Progenitor cell of endocrine pancreas (in vitro differentiated cells): ENCODE measurements at places on chromosomes 7 and 10. TPM values are rescaled to one million over a fixed set of nuclear protein-coding genes. Genes with fewer than 3 reads are reported as not detected.

Gene EIF5AL1
- 0.11 and 0.12 TPM in 2 replicates for total RNA-seq

Gene TRIM24
- 112 and 114 TPM in 2 replicates for total RNA-seq

Gene PGAM2
- total RNA-seq, result 1.8 and 2.5 TPM in 2 replicates

DNA sequence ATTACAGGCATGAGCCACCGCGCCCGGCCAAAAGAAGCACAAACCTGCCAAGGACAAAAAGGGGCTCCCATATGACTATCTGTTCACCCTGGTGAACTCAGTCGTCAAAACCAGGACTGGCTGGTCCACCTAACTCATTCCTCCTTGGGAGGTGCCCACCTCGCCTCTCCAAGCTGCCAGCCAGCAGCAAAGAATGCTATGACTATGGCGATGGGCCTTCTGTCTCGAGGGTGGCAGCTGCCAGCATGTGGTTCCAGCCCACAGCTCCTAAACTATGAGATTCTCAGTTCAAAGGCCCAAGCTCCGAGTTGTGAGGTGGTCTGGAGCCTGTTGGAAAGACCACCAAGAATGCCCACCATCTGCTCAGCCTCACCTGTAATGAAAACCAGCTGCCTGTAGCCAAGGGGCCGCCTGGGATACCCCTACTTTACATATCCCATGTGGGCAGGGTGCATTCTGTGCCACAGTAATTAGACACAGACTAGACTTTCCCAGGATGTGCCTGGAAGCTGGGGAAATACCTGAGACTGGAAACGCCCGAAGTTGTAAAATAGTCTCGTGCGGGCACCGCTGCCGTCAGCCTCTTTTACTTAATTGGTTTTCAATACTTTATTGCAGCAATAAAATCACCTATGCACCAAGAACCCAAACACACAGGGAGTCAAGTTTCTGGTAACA lies 71.1 kb downstream of the ZRANB1 start:
- no peaks in the 10 kb centered on the region for H3K27me3 ChIP-seq
- peaks cover 30% of the 10 kb centered on the region for H3K36me3 ChIP-seq
- peak overlapping the region; percentile 78 for H3K27ac ChIP-seq
- no peak overlapping the region for H3K4me3 ChIP-seq
- DNase-seq, result no peak

GRCh38 chr7:43569424-43569823 lies 13.5 kb upstream of the STK17A start:
- no peaks in the 10 kb centered on the region for H3K36me3 ChIP-seq
- H3K27me3 ChIP-seq, result no peaks in the 10 kb centered on the region
- no peak for DNase-seq
- H3K4me1 ChIP-seq, result no peaks in the 10 kb centered on the region
- no peak overlapping the region for H3K4me3 ChIP-seq

DNA sequence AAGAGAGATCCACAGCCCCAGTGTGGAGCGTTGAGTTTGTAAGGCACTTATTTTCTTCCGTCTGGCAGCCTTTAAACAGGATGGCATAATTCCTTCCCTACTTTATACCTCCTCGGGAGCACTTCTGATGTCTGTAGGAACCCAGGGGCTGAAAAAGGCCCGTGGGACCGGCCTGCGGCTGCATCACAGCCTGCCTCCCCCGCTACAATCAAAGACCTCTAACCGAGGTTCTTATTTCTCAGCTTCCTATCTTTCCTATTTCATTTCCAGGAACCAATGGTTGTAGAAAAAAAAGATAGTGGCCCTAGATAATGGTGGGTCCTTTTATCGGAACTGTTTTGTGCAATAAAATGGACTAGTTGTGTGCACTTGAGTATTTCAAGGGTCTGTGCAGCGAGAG lies 4.1 kb upstream of the CTBP2 start:
- H3K4me1 ChIP-seq, result peaks cover 7% of the 10 kb centered on the region
- H3K36me3 ChIP-seq, result no peaks in the 10 kb centered on the region
- DNase-seq, result no peak
- H3K4me3 ChIP-seq, result no peak overlapping the region
- H3K27ac ChIP-seq, result no peak overlapping the region

GRCh38 chr10:74297389-74298080 lies 146.5 kb downstream of the ADK start:
- no peak for DNase-seq
- no peak overlapping the region for H3K4me3 ChIP-seq
- H3K36me3 ChIP-seq, result peaks cover 2% of the 10 kb centered on the region
- H3K27me3 ChIP-seq, result no peaks in the 10 kb centered on the region

DNA sequence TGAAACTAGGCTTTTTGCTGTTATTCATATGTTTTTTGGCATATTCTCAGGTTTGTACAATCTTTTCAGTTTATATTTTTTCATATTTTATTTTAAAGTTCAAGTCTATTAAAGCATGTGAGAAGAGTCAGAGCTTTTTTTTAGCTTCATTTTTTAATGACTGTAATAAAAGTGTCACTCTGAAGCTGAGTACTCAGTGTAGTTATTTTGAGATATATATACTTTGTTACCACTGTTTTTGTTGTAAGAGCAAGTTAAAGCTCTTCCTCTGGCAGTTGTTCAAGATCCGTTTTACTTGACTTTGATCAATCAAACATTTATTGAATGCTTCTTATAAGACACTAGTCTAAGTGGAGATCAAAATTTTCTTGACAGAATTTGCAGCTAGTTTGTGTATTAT lies 37.5 kb downstream of the CASD1 start:
- DNase-seq, result no peak
- H3K4me3 ChIP-seq, result no peak overlapping the region
- peaks cover 18% of the 10 kb centered on the region for H3K36me3 ChIP-seq
- no peaks in the 10 kb centered on the region for H3K27me3 ChIP-seq
- H3K4me1 ChIP-seq, result peaks cover 12% of the 10 kb centered on the region

DNA sequence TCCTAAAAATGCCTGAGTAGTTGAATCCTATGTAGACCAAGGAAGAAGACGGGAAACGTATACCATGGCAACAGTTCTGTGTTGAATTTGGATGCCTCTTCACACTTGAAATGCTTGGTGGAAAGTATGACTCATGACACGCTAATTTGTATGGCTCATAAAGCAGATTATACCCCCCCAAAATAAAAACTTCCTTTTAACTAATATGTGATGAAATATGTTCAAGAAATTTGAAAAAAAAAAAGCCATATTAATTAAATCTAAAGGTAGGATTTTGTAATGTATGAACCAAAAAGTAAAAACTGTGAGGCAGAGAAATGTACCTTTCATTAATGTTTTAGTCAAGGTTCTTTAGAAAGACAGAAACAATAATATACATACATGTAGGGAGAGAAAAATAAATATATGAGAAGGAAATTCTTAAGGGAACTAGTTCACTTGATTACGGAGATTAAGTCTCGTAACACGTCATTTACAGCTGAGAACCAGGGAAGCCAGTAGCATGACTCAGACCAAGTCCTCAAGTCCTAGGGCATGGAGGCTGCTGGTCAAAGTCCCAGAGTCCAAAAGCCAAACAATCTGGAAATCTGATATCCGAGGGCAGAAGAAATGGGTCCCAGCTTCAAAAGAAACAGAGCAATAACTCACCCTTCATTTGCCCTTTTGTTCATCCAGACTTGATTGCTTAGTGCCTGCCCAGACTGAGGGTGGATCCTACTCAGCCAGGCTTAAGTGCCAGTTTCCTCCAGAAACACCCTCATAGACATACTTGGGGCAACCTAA lies 485.1 kb downstream of the SEMA3D start:
- DNase-seq, result no peak
- no peaks in the 10 kb centered on the region for H3K4me1 ChIP-seq
- no peaks in the 10 kb centered on the region for H3K36me3 ChIP-seq
- no peak overlapping the region for H3K4me3 ChIP-seq

DNA sequence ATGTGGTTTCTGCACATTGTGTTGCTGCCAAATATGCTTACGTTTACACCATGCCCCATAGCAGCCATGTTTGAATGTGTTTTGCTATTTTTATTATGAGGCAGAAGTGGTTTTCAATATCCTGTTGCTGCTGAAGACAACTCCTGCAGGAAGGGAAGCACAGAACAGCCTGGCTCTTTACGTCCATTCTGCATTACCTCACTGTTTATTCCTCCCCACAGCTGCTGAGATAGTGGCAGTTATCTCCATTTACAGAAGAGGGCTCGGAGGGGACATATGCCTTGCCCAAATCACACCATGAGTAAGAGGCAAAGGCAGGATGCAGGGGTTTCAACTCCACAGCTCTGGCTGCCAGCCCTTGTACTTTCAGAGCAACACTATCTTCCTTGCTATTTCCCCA lies 35.3 kb downstream of the PLPP4 start:
- no peak for DNase-seq
- no peaks in the 10 kb centered on the region for H3K36me3 ChIP-seq
- no peak overlapping the region for H3K4me3 ChIP-seq
- H3K27me3 ChIP-seq, result peaks cover 14% of the 10 kb centered on the region

DNA sequence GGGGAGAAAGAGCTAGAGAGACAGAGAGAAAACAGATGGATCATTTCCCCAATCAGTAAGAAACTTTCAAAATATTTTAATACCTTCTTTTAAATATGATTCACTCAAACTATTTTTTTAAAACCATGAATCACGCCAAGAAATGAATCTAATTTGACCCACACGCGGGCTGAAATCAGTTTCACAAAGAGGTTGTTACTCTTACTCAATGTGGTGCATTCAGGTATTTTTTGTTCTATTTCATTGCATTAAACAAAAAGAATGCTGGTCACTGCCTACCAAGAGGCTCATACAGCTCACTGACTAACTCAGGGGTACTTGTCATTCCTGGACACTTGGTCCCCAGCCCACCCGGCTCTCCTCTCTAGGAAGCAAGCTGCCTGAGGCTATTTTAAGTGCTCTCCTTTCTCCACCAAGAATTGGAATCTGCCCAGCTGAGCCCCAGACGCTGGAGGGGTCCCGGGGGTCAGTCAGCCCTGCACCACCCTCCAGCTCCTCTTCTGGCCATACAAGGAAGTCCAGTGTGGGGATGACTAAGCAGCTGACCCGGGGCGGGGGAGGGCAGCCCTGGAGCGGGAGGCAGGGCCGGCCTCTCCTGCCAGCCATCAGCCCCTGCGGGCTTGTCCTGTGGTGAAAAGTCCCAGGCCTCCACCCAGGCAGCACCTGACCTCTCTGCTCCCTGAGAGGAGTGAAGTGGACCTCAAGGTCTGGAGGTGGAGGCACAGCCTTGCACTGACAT lies 21.7 kb upstream of the PFKP start:
- DNase-seq, result peak; percentile 24
- H3K36me3 ChIP-seq, result no peaks in the 10 kb centered on the region
- no peak overlapping the region for H3K4me3 ChIP-seq
- H3K27me3 ChIP-seq, result no peaks in the 10 kb centered on the region
- peaks cover 3% of the 10 kb centered on the region for H3K4me1 ChIP-seq
- H3K27ac ChIP-seq, result peak overlapping the region; percentile 71

GRCh38 chr10:102403115-102403514 lies 7.6 kb downstream of the NFKB2 start:
- H3K27ac ChIP-seq, result no peak overlapping the region
- peaks cover 27% of the 10 kb centered on the region for H3K27me3 ChIP-seq
- peaks cover under 1% of the 10 kb centered on the region for H3K4me1 ChIP-seq
- DNase-seq, result no peak

GRCh38 chr10:28891058-28891713 lies 213.9 kb downstream of the BAMBI start:
- no peaks in the 10 kb centered on the region for H3K36me3 ChIP-seq
- H3K27me3 ChIP-seq, result no peaks in the 10 kb centered on the region
- no peak for DNase-seq
- H3K4me3 ChIP-seq, result no peak overlapping the region
- H3K27ac ChIP-seq, result no peak overlapping the region

DNA sequence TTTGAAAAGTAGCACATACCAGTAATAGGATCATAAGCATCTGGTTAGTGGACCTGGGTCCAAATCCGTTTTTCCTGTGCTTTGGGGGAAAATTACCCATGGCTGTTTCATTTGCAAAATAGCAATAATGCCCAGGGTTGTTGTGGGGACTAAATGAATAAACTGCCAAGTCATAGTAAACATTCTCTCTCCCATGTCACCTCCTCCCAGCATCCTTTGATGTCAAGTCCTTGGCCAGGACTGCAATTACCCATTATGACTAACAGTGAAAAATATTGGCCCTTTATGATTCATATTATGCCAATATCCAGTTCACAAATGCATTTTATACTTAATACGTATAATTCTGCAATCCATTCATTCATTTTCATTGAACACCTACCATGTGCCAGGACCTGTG lies 23.0 kb downstream of the TOMM7 start:
- H3K4me3 ChIP-seq, result no peak overlapping the region
- DNase-seq, result no peak
- H3K27me3 ChIP-seq, result no peaks in the 10 kb centered on the region
- no peak overlapping the region for H3K27ac ChIP-seq
- H3K36me3 ChIP-seq, result no peaks in the 10 kb centered on the region
- peaks cover 3% of the 10 kb centered on the region for H3K4me1 ChIP-seq
